ENCODE measurements at places on chromosomes 3 and 15. TPM values are rescaled to one million over a fixed set of nuclear protein-coding genes. Genes with fewer than 3 reads are reported as not detected.

Gene NFKBIZ
- 60.9 TPM for total RNA-seq

Gene GOLGA8Q
- total RNA-seq: 1.8 TPM

Gene CAND2
- total RNA-seq: 10.7 TPM

Gene CCDC39
- not detected for total RNA-seq

Gene KLHL40
- not detected for total RNA-seq

Gene VILL
- total RNA-seq: 7.1 TPM

Gene SKIL
- 52.6 TPM for total RNA-seq

Gene LRRC2
- 3.6 TPM for total RNA-seq

Gene AADACL2
- not detected for total RNA-seq

Gene BTLA
- total RNA-seq: not detected

Gene OSBPL10
- total RNA-seq: 7.8 TPM

Gene ACVR2B
- total RNA-seq: 4.8 TPM

Gene SCN11A
- total RNA-seq: 1.5 TPM

Gene CYP1A1
- not detected for total RNA-seq

Gene DRD3
- not detected for total RNA-seq

Gene STX19
- not detected for total RNA-seq

Gene CCR2
- total RNA-seq: 1.6 TPM

Gene WNT7A
- not detected for total RNA-seq

Gene MEIS2
- total RNA-seq: 85.3 TPM

Gene CXCR6
- total RNA-seq: 0.95 TPM

Gene SEMA7A
- total RNA-seq: 0.28 TPM

Gene SNTN
- not detected for total RNA-seq

Gene AGBL1
- total RNA-seq: not detected

Gene LDHAL6B
- total RNA-seq: not detected

Gene FETUB
- total RNA-seq: not detected

Gene CCR8
- total RNA-seq: not detected

Gene RPP14
- total RNA-seq: 16.7 TPM

Gene DAPK2
- total RNA-seq: 3.4 TPM

Gene FGD5
- total RNA-seq: 7.8 TPM

Gene HTD2
- 20.8 TPM for total RNA-seq

Gene NEK10
- 11.4 TPM for total RNA-seq

Gene IQCF5
- total RNA-seq: not detected

Gene TM4SF1
- 35.6 TPM for total RNA-seq
